ENCODE measurements at places on chromosomes 11 and 22. TPM values are rescaled to one million over a fixed set of nuclear protein-coding genes. Genes with fewer than 3 reads are reported as not detected.

GRCh38 chr11:33734441-33735270 lies 1.6 kb downstream of the CD59 start:
- DNase-seq = no peak

DNA sequence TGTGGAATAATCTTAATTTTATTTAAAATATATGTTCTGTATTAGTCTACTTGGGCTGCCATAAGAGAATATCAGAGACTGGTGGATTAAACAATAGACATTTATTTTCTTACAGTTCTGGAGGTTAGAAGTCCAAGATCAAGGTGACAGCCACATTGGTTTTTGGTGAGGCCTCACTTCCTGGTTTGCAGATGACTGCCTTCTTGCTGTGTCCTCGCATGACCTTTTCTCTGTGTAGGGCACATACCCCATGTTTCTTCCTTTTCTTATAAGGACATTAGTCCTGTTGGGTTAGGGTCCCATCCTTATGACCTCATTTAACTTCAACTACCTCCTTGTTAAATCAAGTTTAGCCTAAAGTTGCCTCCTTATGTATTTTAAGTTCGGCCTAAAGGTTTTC lies 202.7 kb upstream of the MPPED2 start:
- DNase-seq = no peak

CCDC81 gene
- polyA plus RNA-seq = 2.0 TPM

DNA sequence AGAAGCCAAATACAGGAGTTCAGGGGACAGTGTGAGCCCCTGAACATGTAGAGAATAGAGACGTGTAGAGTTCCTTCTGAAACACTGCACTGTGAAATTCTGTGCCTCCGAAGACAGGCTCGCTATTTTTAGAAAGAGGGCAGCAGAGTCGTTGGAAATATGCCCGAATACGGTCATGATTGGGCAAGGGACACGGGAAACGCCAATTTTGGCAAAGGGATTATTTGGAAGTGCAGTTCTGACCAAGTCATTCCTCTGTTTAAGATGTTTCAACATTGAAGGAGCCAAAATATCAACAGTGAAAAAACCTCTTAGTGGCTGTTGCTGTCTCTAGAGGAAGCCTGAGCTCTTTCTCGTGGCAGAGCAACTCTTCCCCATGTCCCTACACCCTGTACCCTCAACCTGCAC lies 9.5 kb upstream of the CBX6 start:
- DNase-seq = peak; percentile 84

MRPL11 gene
- polyA plus RNA-seq = 38.9 TPM

DNA sequence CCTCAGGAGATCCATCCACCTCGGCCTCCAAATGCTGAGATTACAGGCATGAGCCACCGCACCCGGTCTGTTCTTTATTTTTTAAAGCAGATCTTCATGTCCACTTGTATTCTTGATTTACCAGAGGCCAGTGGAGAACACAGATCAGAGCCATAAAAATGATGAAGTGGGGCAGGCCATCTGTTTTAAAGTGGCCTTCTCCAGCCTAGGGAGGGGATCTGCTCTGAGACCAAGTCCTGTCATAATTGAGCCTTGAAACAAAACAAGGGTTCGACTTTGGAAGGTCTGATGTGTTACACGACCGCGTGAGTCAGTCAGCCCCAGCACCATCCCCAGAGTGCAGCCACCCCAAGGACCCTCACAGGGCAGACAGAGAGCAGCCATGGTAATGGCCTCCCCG lies 27.5 kb downstream of the ABCC8 start:
- no peak for DNase-seq

SLC22A6 gene
- polyA plus RNA-seq = not detected

HSPB2 gene
- polyA plus RNA-seq = 11.8 TPM

DNA sequence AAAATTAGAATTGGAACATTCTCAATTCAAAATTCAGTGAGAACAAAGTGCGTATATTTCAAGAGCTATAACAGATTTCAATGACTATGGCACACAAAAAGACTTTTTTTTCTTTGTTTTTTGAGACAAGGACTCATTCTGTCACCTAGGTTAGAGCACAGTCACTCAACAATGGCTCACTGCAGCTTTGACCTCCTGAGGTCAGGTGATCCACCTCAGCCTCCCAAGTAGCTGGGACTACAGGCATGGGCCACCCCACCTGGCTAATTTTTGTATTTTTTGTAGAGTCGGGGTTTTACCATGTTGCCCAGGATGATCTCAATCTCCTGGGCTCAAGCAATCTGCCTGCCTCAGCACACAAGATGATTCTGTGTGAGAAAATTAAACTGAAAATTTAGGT lies 51.5 kb downstream of the PIK3C2A start:
- no peak for DNase-seq

GRCh38 chr11:95415837-95416304 lies 184.9 kb upstream of the SESN3 start:
- no peak for DNase-seq

All from ovary (tissue), 10 donors.